ENCODE measurements at places on chromosomes 2 and 18. TPM values are rescaled to one million over a fixed set of nuclear protein-coding genes. Genes with fewer than 3 reads are reported as not detected.

- no peak for DNase-seq
Observed at GRCh38 chr2:66437691-66438497, 3.0 kb downstream of the MEIS1 start.

Gene KCNJ3
- 0.28 TPM for polyA plus RNA-seq

DNA sequence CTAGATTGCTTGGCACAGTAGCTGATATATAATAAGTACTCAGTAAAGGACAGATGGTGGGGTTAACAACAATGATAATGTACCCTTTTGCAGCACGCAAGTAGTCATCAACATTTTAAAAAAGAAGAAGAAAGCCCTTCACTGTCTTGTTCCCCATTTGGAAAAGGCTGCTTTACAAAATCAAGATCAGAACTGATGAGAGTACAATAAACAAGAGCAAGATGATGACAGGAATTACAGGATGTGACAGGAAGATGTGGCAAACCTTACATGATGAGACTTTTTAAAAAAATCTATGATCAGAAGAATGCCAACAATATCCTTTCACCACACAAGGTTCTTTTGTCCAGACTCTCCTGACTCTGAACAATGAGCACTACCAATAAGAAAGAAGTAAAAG is 9.1 kb downstream of the TYW5 start:
- DNase-seq = no peak

GRCh38 chr2:143452817-143453451 is 323.7 kb downstream of the ARHGAP15 start:
- DNase-seq = no peak

Gene SLC9A2
- 0.04 TPM for polyA plus RNA-seq

All from right lung (tissue), 10 donors.